CD4-positive, alpha-beta T cell (primary cell): ENCODE measurements at places on chromosomes 12 and 14.

GRCh38 chr12:68250454-68250853, 3.0 kb downstream of the IL22 start:
- no peak for DNase-seq

- DNase-seq: no peak
Observed at GRCh38 chr12:72214163-72214562, 58.0 kb upstream of the TRHDE start.

GRCh38 chr14:59292921-59293534, 104.6 kb downstream of the DAAM1 start:
- DNase-seq: no peak

- no peak for DNase-seq
Observed at GRCh38 chr12:75798136-75798926, 233.2 kb downstream of the PHLDA1 start.

DNA sequence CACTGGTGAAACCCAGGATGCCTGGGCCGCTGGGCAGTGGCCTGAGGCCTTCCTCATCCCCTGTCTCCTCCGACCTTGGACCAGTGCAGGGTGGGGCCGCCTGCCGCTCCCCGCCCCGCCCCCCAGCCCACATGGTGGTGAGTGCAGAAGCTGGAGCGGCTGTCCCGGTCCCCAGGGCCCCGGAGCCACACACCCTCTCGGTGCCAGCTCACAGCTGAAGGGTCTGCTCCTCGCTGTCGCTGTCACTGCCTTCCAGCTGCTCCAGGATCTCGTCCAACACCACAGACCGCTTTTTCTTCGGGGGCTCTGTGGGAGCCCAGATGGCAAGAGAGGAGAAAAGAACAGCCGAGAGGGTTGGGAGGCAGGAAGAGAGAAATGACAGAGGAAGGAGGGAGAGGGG, 143.1 kb downstream of the RBM19 start:
- DNase-seq: no peak

DNA sequence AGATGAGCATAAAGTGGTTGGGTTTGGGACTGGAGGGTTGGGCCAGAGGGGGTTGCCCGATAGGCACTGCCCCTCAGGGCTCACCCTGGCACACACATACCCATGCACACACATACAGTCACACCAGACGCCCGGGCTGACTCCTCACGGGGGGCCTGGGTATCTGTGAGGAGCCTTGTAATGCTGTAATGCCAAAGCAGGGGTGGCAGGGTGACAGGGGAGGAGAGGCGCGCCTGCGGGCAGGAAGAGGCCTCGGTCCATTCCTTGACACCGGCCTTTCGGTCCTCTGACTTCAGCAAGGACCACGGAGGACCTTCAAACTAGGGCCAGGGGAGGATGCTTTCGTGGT, 375 bp downstream of the FAIM2 start:
- DNase-seq: no peak

DNA sequence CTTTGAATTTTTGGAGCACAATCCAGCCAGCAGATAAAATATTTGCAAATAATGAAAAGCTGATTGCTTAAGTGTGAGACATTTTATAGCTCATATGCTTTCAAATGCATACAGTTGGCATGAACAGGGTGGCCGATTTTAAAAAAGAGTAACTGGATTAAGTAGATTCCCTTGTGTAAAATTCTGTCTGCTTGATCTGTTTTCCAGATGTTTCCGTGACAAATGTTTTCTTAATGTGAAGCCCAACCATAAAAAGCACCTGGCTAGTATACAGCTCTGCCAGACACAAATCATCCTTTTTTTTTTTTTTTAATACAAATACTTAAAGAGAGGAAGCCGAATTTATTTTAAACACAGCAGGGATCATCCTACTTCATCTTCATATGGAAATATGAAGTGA, 440.7 kb downstream of the CCER1 start:
- no peak for DNase-seq

DNA sequence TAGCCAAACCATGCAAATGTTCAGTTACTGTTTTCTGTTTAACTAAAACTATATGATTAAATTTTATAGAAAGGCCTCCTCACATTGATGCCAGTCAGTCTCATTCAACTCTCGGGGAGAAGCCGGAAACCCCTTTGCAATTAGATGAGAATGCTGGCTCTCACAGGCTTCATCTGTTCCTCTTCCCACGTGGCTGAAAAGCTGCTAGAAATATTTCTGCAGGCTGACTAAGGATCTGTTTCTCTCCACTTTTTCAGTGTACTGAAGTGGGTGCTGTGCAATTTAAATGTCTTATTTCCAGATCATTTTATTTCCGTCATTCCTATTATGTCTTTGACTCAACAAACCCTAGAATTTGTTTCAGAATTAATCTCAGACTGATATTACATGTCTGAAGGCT, 17.4 kb upstream of the KCNH3 start:
- no peak for DNase-seq

DNA sequence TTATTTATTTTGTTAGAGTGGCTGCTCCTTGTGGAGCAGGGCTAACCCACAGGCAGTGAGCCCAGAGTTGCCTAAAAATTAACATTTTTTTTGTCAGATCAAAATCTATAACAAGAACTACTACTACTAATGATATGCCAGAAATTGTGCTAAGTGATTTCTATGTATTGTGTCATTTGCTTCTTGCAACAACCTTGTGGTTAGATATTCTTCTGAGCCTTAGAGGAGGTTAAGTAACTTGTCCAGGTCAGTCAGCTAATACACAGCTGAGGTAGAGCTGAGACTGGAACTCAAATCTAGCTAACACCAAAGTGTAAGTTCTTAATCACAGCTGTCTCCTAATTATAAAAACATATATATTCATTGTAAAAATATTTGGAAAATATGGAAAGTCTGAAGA, 29.8 kb downstream of the CFL2 start:
- DNase-seq: no peak

GRCh38 chr14:71764701-71765382, 167.4 kb upstream of the RGS6 start:
- DNase-seq: no peak
